ENCODE measurements at places on chromosomes 5 and 9. TPM values are rescaled to one million over a fixed set of nuclear protein-coding genes. Genes with fewer than 3 reads are reported as not detected.

GRCh38 chr5:79794347-79794746 is 104.7 kb downstream of the CMYA5 start:
- no peak for DNase-seq

DNA sequence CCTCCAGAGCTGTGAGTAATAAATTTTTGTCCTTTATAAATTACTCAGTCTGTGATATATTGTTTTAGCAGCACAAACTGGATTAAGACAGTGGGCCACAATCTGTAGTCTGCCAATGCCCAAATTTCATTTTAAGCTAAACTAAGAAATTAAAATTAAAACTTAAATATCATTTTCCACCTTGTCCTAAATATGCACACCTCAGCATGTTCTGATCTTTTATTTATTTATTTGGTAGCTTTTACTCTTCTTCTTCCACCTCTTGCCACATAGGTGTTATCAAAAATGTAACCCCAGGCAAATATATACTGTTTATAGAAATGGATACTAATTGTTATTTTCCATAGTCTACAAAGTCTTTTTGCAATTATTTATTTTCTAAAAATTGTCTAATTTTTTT is 1102.2 kb upstream of the COX7C start:
- no peak for DNase-seq

- DNase-seq: peak; percentile 95
These were observed 849 bp upstream of the MGAT1 start for GRCh38 chr5:180803181-180804128.

DNA sequence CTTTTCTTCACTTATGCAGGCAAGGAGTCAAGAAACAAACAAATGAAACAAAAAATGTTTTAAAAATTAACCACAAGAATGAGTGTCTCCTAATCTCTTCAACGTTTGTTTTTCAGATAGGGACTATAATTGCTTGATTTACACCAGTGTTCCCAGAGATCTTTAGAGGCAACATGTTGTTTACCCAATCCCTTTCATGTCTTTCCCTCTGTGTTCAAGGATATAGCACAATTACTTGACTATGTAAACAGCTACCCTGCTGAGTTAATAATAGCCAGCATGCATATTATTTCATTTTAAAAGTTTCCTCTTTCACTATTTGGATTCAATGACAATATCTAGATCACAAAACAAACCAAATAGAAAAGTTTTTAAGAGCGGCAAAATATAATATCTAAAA is 25.1 kb upstream of the SHISAL2B start:
- no peak for DNase-seq

GRCh38 chr5:84585218-84585617 is 200.5 kb upstream of the EDIL3 start:
- peak; percentile 57 for DNase-seq

DNA sequence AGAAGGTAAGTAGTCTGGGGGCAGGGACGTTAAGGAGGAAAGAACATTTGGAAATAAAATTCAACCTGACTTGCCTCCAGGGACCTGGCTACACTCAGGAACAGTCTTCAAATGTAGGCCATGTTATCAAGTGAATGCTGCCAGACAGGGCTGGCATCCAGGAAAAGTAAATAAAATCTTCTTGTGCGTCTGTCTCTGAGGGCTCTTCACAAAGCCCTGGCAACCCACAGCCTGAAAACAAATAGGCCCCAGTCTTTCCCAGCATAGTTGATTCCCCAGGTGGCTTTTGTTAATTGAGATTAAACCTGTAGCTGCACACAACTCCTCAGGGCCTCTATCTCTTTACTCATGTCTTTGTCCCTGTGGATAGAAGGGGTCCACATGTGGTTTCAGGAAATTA is 55.4 kb downstream of the STK32A start:
- no peak for DNase-seq

GRCh38 chr9:33263131-33264002 is 1.1 kb downstream of the BAG1 start:
- DNase-seq: no peak

DNA sequence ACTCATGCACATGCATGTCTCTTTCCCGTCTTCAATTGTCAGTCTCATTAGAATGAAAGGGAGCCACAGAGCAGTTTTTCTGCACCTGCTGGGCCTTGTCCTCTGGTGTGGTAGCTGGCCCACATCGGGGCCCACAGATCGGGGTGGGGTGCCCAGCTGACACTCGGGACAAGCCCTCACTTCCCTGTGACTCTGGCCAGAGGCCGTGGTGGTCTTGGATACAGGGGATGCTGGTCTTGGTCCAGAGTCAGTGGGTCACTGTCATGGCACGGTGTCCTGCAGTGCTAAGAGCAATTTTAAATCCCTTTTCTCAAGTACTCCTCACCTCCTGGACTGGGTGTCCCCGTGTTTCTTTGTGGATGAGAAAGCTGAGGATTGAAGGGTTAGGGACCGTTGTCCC is 193.2 kb downstream of the CACNA1B start:
- DNase-seq: peak; percentile 59

DNA sequence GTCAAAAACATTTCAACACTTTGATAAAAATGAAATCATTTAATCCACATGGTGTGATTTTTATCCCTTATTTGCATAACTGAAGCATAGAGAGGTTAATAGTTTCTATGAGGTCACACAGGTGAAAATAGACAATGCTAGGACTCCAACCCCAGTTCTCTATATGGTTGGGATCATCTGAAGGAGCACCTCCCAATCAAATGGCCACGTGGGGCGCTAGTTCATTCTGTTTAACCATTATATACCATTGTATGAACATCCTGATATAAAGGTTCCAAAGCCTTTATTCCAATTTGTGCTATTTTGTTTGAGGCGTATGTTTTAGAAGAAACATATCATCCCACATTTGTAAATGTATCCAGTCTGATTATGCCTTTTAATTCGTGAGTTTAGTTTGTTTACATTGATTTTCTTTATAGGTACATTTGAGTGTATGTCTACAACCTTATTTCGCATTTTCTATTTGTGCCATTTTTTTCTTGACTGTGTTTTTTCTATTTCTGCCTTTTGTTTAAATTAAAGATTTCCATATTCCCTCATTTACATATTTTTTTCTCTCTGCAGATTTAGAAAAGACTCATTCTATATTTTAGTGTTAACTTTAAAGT is 1092.0 kb downstream of the MAT2B start:
- DNase-seq: no peak

DNA sequence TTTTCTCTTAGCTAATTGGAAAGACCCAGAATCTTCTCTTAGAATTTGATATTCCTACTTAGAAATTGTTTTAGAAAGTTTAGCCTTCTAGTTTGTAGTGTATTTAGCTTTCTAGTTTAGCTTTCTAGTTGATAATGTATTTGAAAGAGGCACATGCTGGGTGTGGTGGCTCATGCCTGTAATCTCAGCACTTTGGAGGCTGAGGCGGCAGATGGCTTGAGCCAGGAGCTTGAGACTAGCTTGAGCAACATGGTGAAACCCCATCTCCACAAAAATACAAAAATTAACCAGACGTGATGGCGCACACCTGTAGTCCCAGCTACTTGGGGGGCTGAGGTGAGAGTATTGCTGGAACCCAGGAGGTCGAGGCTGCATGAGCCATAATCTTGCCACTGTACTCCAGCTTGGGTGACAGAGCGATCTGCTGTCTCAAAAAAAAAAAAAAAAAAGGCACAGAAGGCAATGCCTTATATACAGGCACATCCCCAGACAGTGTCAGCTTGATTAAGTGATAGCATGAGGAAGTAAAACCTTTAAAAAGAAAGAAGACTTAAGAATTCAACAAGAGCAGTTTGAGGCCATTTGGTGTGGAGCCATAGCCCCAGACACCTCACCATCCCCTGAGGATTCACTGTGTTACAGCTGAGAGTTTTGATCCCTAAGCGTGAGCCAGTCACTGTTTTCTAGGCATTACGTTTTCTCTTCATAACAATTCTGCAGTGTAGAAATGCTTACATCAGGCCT is 34.6 kb downstream of the ZSWIM6 start:
- no peak for DNase-seq

DNA sequence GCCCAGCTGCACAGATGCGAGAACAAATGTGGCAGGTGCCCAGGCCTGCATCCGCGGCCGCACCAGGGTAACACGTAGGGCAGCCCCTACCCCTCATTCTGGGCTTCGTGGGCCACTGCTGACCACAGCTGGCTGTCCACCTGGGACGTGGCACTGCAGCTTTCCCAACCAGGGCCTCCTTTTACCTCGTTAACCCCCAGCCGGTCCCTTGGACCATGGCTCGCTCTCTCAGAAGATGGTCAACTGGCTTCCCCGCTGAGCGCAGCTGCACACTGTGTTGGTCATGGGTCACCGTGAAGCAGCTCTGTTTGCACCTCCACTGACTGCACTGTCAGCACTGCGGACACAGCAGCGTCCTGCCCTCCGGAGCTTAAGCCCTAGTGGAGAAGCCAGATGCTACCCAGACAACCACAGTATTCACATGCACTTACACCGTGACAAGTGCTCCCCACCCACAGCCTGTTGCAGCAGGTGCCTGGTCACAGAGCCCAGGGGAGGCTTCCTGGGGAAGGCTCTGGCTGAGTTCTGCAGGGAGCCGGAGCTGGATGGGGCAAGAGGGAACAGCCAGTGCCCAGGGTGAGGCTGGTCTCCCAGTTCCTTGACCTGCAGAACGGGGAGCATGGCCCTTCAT is 10.5 kb upstream of the PLEKHG4B start:
- DNase-seq: no peak

The ALDOB gene
- total RNA-seq: 0.24 TPM

The KCTD16 gene
- total RNA-seq: 0.24 TPM

The PCDHGA11 gene
- total RNA-seq: 4.6 TPM

The SLC35D2 gene
- total RNA-seq: 15.7 TPM

The TRIM7 gene
- 3.1 TPM for total RNA-seq

GRCh38 chr9:98107926-98108325 is 11.1 kb downstream of the TRIM14 start:
- no peak for DNase-seq

The IRX1 gene
- 0.14 TPM for total RNA-seq

DNA sequence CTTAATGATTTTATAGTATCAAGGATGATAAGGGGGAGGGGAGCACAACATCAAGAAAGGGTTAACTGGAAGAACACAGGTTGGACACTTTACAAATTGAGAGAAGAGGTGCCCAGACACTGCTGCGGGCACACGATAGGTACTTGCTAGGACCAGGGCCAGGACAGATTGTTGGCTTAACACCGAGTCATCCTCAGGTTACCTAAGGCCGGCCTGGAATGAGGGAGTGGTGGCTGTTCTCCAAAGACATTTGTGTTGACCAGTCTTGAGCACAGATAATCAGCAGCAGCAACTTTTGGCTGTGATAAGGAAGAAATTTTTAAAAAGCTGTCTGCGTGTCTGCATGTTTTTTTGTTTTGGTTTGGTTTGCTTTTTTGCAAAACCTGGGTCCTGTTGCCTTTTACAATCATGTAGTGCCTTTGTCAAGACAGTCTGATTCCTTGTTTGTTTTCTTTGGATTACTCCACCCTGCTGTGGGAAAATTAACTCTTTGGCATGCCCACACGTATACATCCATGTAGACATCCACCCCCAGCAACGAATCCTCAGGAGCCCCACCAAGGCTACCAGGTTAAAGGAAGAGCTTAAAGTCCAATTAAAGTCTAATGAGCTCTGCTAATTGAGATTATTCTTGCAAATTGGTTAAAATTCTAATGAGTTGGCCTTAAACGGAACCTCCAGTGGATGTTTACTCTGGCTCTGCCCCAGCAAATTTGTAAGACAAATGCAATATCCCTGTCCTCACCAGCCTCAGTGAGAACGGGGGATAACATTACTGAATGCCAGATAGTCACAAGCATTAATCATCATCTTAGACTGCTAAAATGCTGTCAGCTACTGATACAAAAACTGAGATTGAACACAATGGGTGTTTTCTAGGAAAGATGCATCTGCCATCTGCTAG is 382.3 kb downstream of the ACTL7B start:
- DNase-seq: no peak
